ENCODE measurements at places on chromosomes 2 and 18. TPM values are rescaled to one million over a fixed set of nuclear protein-coding genes. Genes with fewer than 3 reads are reported as not detected.

TUBB8B gene
- not detected for total RNA-seq

EHD3 gene
- total RNA-seq: 22.1 TPM

SFTPB gene
- total RNA-seq: under 0.01 TPM

PRLH gene
- total RNA-seq: not detected

ALPP gene
- not detected for total RNA-seq

FOXI3 gene
- total RNA-seq: not detected

UGT1A8 gene
- 0.12 TPM for total RNA-seq

NTSR2 gene
- not detected for total RNA-seq

RANBP2 gene
- total RNA-seq: 82.9 TPM

IL36A gene
- not detected for total RNA-seq

ECEL1 gene
- not detected for total RNA-seq

ADD2 gene
- 0.37 TPM for total RNA-seq

APLF gene
- 4.2 TPM for total RNA-seq

FZD7 gene
- 33.4 TPM for total RNA-seq

DSEL gene
- 69.8 TPM for total RNA-seq

EN1 gene
- total RNA-seq: under 0.01 TPM

RESP18 gene
- total RNA-seq: not detected

CXCR1 gene
- total RNA-seq: not detected

RIT2 gene
- total RNA-seq: not detected

KCNK3 gene
- total RNA-seq: 0.44 TPM

FAM237A gene
- not detected for total RNA-seq

ZNF385B gene
- total RNA-seq: not detected

Measured in uterine smooth muscle cell (primary cell).